Central memory CD4-positive, alpha-beta T cell (primary cell): ENCODE measurements at places on chromosomes 1 and 21.
A peak's percentile ranks its signal among the peaks of the same experiment; 100 is the strongest.

GRCh38 chr21:41776778-41777177 lies 9.9 kb upstream of the RIPK4 start:
- no peak for DNase-seq

GRCh38 chr1:93613898-93614297 lies 67.7 kb downstream of the BCAR3 start:
- no peak for DNase-seq

- DNase-seq = no peak
Measured at GRCh38 chr1:37845786-37846185, 13.6 kb downstream of the MTF1 start.

- no peak for DNase-seq
Measured at GRCh38 chr21:36419996-36420395, 34.8 kb downstream of the CHAF1B start.

GRCh38 chr21:22235866-22236590 lies 1237.8 kb downstream of the NCAM2 start:
- no peak for DNase-seq

GRCh38 chr1:8533907-8534306 lies 216.0 kb downstream of the SLC45A1 start:
- no peak for DNase-seq

GRCh38 chr1:26913754-26914619 lies at the start of gene NR0B2:
Gene NR0B2, minus strand, starts transcription at chr1:26913975. Its CDS starts 35 bp downstream, at chr1:26913940.
- DNase-seq = no peak

- no peak for DNase-seq
Measured at GRCh38 chr1:172489847-172490246, 43.1 kb upstream of the SUCO start.

DNA sequence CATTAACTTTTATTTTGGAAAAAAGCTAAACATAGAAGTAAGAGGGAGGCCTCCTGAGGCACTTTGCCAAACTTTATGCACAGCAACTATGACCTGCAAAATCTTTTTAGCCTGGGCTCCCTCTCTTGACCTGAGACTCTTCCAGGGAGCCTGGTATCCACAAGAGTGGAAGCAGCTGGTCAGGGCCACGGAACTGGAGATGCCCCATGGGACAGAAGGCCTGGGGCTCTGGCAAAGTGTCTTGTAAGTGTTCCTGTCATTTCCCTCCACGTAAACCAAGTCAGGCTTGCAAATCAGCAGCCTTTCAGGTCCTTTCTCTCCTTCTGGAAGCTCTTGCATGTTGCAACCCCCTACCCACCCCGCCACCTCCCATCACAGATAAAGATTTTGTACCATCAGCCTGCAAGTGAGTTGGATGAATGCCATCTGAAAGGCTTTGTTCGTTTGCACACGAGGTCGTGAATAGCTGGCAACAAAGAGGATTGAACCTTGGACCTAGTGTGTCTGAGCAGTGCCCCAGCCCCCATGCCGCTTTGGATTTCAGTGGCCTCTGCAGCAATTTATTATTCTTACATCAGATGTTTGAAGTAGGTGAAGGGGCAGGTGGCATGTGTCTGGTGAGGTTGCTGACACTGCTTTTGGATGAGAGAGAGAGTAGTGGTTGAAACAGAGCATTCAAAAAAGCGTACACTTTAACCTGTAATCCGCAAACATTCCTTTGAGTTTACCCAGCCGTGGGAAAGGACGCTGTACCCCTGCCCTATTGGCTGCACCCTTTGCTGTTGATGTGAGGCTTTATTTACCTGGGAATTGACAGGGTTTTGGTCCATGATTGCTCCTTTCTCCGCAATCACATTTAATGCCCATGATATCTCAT lies 91.6 kb downstream of the GALNT2 start:
- no peak for DNase-seq

DNA sequence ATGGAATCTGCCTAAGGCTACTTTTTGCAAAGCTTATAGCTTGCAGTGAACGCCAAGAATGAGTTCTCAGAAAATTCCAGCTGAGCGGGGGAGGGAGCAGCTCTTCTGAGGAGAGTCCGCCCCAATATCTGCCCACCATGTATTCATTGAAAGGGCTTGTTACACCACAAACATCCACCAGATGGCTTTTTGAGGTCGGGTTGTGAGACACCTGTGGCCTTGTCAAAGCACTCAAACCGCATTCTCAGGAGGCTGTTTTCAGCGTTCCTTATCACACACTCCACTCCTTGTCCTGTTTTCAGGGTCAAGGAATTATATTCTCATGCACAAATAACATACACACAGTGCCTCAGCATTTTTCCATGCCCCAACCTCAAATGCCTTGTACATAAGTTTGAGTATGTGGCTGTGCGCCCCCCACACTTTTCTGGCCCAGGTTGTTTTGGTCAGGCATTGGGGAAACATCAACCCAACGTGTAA lies 3.9 kb upstream of the C4BPB start:
- DNase-seq = peak; percentile 53

DNA sequence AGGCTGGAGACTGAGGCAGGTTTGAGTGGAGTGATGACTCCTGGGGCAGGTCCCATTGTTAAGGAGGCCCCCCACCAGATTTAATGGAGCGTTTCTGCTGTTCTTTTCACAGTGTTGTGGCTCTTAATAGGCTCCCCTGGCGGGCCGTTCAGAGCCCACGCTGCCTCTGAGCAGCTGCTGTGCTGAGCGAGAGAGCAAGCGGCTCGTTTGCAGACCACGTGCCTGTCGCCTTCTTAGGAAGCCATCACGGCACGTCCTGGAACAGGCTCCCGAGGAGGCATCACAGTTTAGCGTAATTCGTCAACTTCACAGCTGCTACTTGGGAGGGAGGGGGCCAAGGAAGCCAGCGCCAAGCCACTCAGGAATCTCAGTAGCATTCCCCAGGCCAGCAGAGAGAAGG lies 70.5 kb upstream of the CTTNBP2NL start:
- no peak for DNase-seq

DNA sequence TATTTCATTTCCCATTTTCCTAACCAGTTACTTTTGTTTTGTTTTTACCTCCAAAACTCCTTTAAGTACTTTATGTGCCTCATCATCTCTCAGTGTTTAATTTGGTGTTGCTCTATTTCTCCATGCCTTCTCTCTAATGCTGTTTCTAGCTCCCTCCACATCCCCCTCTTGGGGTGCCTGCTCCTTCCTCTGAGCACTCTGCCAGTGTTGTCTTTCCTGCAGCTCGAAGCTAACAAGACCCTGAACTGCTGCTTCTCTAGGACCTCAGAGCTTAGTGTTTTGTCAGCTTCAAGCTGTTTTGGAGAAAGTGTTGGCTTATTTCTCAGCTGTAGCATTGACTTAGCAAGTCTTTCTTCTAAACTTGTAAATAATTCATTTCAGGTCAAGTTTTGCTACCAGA lies 290.6 kb downstream of the DPYD start:
- DNase-seq = no peak

DNA sequence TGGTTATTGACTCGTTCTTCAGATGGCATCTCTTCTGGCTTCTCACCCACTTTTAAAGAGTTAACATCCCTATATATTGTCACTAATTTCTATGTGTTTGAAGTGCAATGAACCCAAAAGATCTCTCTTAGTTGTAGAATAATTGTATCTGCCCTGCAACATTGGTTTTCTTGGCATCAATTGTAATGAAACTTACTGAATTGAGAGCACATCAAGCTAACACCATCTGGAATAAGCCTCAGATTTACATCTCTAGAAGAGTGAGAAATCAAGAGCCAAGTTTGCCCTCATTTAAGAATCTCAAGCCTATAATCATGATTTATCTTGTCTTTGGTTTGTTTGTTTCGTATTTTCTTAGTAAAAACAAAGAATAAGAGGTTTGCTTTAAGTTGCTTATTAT lies 372.6 kb upstream of the LRRC7 start:
- DNase-seq = no peak

DNA sequence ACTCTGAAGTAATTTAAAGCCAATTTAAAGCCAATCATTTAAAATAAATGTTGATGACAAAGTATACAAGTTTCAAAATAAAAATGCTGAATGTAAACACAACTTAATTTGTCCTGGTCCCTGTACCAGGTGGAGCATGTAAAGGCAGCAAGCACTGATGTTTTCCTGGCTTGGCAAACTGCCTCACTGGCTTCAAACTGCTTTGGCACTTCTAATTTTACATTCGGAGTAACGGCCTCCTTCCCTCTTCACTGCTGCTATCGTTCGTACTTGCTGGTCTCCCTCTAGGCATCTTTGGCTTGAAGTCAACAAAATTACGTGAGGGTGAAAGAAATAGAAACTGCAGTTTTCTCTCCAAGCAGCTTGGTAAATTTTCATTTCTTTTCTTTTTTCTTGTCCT lies 287.9 kb downstream of the LTN1 start:
- no peak for DNase-seq

GRCh38 chr1:247964933-247965332 lies at the start of gene OR2AK2:
Gene OR2AK2, plus strand, starts transcription at chr1:247965233. Its CDS starts 144 bp downstream, at chr1:247965377.
- DNase-seq = no peak

- no peak for DNase-seq
Measured at GRCh38 chr1:11761988-11762406, at the start of gene C1orf167. Gene C1orf167, plus strand, starts transcription at chr1:11762193. Its CDS starts 2,208 bp downstream, at chr1:11764401.

- DNase-seq = no peak
Measured at GRCh38 chr21:29873908-29874307, 65.9 kb downstream of the GRIK1 start.

- no peak for DNase-seq
Measured at GRCh38 chr1:85363521-85363920, 87.1 kb upstream of the BCL10 start.

DNA sequence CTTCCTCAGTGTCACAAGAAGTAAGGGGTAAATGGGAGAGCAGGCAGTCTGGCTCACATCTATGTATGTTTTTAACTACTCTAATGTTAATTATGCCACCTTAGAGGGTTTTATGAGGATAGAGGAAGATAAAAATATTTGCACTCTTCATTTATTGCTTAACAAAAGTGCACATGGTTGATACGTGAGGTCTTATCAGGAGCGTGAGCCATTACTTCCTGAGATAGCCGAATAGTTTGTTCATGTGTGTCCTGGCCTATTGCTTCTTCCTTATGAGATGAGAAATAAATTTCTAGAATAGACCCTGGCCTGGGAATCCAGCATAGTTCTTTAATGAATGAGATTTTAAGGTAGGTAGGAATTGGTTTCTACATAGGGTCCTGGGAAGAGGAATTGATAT lies 471.1 kb upstream of the B3GALT2 start:
- DNase-seq = no peak

- no peak for DNase-seq
Measured at GRCh38 chr21:26553898-26554297, 19.2 kb downstream of the CYYR1 start.

DNA sequence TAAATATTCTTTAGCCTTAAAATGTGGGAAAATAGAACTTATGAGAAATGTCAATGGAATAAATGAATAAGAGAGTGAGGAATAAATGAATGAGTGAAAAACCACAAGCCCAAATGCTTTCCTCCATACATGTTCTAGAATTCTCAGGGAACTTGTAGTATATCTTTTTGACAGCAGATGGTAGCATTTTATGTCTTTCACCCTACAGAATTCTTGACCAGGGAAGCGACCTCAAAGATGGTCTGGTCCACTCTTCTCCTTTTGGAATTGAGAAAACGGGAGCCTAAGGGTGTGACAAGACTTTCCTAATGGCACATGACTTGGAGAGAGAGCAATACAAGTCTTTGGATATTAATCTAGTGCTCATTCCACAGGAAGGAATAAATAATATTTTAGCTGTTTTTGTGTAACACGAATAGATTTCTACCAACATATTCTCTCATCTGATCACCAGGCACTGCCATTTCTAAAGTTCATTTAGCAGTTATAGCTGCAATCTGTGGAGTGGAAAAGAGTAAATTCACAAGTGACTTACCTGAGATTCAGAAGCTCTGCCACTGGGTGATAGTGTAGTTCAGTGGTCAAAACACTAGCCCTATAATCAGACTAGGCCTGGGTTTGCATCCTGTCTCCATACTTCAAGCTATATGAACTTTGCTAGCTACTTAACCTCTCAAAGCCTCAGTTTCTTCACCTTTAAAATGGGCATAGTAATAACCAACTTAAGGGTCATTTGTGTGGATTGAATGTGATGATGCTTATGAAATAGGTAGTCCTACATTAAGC lies 15.0 kb upstream of the F5 start:
- no peak for DNase-seq

GRCh38 chr1:219812491-219813203 lies 115.7 kb downstream of the SLC30A10 start:
- no peak for DNase-seq

GRCh38 chr1:7993593-7994479 lies 32.3 kb downstream of the ERRFI1 start:
- no peak for DNase-seq

DNA sequence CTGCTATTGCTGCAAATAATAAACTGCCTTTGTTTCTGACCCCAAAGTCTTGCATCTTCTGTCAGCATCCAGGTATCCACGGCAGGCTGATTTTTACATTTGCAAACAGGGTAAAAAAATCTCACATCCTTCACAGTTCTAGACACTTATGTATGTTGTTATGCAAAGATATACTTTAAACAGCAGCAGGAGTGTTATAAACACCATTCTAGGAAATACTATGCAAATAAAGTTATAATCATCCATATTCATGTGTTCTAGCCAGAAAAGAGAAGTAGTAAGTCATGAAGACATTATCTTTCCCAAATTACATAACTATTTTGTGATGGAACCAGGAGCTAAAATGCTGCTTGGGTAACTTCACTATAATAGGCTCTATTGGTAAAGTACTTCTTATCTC lies 534.2 kb downstream of the LTN1 start:
- DNase-seq = no peak

DNA sequence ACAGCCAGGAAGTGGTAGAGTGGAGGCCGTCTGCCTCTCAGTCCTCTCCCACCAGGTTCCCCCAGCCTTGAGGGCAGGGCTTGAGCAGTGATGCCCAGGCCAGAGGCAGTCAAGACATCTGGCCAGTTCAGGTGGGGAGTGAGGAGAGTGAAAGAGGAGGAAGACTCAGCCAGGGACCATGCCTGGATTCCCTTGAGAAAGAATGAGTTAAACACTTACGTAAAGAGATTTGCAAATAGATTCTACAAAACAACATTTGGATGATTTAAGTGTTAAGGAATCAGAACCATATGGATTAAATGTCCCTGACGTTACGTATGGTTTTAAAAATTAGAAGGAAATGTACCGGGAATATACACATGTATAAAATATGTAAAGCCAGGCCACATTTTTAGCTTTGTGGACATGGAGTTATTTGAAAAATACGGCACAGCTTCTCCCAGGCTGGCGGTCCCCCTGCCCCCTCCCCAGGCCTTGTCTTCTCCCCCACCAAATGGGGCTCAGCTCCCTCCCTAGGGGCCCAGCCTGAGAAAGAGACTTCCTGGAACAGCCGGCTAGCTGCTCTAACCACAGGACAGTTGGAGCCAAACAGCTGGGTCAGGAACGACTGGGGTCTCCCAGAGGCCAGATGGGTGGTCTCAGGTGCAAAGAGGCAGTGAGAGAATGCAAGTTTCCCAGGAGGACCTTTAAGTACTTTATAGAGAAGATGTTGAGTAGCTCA lies 188.3 kb upstream of the EDN2 start:
- DNase-seq = no peak

- DNase-seq = no peak
Measured at GRCh38 chr1:117000142-117000541, 1.4 kb upstream of the CD101 start.

DNA sequence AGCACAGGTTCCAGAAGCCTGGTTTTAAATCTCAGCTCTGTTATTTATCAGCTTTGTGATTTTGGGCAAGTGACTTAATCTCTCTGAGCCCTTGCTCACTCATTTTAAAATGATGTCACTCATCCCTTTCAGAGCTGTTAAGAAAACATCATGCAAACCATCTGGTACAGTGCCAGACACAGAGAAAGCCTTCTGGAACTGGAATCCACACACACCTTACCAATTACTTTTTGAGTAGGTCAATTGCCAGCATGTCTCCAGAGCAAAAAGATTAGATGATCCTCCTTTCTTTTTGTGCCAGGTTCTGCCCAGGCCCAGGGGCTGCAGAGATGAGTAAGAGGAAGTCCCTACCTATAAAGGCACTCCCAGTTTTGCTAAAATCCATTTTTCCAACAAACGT lies 61.3 kb downstream of the ROR1 start:
- DNase-seq = no peak
